Esophagus squamous epithelium (tissue), 5 donors: ENCODE measurements at places on chromosomes 1 and 21.

DNA sequence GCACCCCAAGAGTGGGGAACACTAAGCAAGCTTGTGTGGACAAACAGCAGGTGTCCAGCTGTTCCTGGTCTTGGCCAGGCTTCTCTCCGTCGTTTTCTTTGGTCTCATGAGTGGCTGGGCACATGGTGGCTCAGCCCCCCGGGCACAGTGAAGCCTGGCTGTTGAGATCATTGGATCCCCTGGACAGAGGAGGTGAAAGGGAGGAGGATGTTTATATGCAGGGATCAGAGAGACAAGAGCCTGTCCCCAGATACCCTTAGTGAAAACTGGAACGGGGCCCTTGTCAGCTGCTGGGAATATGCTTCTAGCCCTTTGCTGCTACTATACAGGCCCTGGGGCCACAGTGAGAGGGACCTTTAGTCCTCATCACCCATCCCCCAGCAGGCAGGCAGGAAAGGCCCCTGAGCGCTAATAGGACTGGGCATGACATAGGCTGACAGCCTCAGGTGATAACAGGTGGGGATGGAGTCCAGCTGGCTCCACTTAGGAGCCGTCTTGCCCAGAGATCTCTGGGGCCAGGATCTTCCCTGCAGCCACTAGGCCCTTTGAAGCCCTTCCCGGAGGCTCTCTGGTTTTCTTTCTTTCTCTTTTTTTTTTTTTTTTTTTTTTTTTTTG lies 16.4 kb downstream of the EPHA8 start:
- no peak for DNase-seq

DNA sequence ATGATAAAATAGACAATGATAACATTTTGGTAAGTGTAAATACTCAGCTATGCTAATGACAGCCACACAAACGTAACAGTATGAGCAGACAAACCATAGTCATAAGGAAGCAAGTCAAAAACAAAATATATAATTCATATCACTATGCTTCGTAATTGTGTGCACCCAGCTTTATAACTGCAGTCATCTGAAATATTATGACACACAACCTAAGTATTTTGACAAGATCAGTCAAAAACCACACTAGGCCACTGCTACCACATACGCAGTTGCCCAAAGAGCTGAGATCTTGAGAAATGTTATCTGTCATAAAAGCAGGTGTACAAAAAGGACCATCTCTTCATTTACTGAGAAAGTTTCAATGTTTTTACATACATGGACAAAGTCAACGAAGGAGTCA lies 26.0 kb downstream of the RNASEL start:
- no peak for DNase-seq

- DNase-seq, result no peak
Observed at GRCh38 chr1:17612831-17613230, 73.3 kb downstream of the ARHGEF10L start.

- DNase-seq, result no peak
Observed at GRCh38 chr21:21907271-21907670, 909.1 kb downstream of the NCAM2 start.

DNA sequence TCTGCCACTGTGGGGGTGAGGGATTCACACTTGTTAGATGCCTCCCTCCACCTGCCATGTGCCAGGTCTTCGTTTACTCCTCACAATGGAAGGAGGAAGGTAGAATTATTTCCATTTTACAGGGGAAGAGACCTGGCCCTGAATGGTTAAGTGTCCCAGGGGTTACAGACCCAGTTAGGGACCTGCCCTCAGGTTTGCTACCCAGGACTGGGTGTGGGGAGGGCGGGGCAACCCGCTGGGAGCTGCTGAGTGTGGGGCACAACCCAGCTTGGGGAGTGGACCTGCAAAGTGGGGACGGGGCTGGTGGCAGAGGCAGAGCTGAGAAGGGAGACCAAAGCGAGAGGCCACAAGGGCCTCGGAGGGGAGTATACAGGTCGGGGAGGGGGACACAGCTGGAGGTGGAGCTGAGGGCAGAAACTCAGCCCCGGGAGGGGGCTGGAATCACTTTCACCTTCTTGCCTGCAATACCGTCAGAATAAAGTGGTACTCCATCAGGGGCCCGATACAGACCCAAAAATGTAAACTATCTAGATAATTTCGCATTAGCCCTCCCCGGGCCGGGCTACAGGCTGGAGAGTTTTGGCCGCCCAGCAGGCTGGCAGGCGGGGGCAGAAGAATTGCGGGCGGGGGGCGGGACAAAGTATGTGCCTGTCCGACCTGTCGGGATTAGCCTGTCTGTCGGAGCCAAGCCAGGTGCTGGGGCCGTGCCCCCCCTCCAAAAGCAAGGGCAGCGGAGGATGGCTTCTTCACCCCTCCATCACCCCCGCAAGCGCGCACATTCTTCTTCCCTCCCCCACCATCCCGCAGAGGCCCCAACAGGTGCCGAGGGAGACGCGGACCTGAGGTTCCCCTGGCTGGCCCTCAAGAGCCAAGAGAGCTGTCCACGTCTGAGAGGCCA lies 1.4 kb downstream of the RSPO1 start:
- DNase-seq, result no peak

DNA sequence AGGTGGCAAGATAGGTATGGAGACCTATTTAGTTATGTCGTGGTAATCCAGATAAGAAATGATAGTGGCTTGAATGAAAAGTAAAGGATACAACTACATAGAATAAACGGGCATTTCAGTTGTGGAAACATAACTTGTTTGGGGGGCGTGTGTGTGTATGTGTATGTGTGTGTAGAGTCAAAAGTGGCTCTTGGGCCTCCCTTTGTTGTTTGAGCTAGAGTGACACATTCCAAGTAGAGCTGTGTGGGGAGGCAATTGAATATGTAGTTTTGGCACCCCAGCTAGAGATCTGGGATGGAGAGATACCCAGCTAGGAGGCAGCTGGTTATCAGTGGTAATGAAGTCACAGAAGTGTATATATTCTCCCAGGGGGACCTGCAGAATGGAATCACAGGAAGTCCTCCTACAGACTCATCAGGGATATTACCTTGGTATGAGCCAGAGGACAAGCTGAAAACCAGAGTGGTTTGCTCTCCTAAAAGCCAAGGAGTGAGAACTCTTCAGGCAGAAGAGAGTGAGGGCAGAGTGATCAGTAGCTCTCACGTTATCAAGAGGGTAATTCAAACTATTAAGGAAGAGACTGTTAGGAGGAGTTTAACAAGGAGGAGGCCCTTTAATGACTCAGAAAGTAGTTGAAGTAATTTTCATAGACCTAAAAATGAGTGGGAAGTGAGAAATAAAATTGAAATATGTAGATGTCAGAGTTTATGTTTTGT lies 5.1 kb downstream of the CR1L start:
- DNase-seq, result no peak

GRCh38 chr1:211336161-211336560 lies 9.5 kb downstream of the TRAF5 start:
- DNase-seq, result no peak

DNA sequence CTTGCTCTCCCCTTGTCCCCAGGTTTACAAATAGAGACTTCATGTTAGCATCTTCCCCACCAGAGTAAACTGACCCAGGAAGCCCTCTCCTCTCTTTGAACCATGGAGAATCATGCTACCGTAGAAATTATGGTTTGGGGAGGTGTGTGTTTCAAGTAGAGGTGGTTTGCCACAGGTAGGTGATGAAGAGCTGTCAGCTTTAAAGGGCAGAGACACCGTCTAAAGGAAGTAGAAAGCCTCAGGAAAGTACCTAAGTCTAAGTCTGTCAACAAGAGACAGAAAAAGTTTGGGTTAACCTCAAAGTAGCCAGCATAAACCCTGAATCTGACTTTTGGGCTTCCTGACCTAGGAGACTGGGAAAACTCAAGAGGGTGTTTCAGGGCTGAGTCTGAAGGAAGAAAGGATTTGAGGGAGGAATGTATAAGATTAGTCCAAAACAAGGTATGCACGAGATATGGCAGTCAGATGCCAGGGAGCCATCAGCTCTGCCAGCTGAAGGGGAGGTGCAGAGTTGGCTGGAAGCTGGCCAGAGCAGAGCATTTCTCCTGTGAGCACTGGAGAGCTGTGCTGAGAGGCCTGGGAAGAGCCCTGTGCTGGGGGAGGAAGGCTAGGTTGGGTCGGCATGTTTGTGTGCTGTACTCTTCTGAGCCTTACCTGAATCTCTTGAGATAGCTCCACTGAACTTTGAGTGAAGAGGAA lies 14.3 kb downstream of the ADAMTSL4 start:
- no peak for DNase-seq

GRCh38 chr1:96474985-96475743 lies 246.4 kb upstream of the PTBP2 start:
- no peak for DNase-seq

DNA sequence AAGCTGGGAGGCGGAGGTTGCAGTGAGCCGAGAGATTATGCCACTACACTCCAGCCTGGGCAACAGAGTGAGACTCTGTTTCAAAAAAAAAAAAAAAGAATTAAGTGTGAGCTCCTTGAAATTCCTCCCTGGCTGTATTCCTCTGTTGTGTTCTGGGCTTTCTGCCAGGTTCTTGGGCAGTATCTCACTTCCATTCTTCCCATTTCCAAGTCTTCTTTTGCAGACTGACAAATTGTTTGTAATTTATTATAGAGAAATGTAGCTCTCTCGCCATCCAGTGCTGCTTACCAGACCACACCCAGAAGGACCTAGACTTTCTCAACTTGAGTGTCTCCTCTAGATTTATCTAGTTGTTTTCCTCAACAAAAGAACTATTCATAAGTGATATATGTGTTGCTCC lies 105.0 kb upstream of the ADGRL2 start:
- no peak for DNase-seq

DNA sequence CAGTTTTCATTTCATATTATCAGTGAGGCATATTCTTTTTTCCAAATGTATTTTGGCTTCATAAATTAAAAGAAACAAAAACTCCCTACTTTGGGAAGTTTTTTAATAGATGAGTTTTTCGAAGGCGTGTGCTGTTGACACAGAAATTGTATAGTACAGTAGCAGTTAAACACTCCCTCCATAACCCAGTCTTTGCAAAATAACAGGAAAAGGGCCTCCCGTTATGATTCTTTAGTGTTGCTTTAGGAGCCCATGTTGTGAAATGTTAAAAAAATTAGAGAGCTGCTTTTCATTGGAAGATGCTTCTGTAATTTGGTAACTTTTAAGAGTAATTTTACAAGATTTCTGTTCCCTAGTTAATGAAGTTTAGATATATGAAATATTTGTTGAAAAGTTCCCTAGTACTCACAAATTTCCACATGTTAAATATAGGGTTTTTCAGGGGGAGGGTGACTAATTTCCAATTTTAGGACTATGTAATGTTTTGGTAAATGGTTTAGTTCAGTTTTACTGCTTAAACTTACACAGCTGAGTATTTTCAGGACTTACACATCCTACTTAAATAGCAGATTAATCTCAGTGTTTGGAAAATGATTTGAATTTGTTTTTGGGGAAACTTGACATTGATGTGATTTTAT lies 2.0 kb downstream of the CAMSAP2 start:
- DNase-seq, result no peak

DNA sequence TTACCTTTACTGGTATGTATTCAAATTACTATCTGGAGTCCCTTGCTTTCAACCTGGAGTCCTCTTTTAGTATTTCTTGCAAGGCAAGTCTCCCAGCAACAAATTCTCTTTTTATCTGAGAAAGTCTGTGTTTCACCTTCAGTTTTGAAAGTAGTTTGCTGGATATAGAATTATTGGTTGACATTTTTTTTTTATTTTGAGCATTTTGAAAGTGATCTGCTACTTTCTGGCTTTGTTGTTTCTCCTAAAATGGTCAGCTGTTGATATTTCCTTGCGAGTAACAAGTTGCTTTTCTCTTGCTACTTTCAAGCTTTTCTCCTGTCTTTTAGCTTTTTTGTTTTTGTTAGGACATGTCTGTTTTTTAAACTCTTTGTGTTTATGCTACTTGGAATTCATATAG lies 126.1 kb downstream of the TRIM33 start:
- DNase-seq, result no peak

DNA sequence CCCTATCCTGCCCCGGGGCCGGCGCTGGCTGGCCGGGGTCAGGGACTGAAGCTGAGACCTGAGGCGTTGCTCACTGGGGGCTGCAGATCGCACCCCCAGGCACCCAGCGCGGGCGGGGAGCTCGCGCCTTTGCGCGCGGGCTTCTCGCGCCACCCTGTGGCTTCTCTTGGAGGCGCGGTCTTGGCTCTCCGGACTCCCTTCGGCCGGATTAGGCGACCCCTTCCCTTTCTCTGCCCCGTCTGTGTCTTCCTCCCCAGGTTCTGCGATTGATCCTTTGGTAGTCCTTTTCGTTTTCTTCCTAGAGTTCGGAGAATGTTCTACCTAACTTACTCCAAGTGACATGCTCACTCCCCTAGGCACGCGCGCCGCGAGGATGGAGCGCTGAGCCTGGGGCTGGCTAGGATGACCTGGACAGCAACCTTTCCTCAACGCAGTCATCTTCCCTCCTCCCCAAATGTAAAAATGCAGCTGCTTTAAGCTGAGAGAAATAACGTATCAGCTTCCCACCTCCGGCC lies 495 bp upstream of the NTRK1 start:
- DNase-seq, result no peak

GRCh38 chr21:42670884-42671283 lies 17.5 kb downstream of the PDE9A start:
- DNase-seq, result no peak

DNA sequence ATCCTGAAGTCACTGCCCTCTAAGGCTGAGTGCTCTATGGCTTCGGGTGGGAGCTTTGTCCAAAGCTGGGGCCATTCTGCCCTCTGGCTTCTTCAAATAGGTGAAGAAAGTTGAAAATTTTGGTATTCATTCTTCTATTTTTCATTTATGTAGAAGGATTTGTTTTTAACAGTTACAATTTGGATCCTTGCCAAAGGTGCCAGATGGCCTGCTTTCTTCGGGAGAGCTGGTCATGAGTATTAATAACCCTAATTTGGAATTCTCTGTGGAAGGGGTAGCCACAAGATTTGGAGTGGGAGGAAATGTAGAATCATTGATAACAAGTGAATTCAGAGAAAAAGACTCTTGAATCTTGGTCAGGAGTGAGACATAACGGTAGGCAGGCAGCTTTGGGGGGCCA lies 370.4 kb upstream of the ST6GALNAC5 start:
- no peak for DNase-seq

DNA sequence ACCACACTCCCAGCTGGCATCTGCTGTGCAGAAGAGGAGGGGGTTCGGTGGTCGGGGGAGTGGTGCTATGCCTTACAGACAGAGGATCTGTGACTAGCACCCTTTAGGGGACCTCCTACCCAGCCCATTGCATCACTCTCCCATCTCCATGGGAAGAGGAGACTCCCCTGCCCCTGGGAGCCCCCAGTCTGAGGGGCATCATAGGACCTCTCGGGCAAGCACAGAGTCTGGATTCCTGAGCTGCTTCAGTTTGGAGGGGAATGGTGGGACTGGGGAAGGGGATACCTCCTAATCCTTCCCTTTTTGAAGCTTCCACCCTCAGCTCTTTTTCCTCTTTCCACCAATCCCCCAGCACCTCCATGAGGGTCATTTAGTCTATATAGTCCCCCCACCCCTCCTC lies 1.4 kb downstream of the INSRR start:
- no peak for DNase-seq

DNA sequence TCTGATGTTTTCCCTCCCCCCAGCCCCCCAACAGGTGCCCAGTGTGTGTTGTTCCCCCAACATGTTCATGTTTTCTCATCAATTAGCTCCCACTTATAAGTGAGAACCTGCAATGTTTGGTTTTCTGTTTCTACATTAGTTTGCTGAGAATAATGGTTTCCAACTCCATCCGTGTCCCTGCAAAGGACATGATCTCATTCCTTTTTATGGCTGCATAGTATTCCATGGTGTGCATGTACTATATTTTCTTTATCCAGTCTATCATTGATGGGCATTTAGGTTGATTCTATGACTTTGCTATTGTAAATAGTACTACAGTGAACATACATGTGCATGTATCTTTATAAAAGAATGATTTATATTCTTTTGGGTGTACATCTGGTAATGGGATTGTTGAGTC lies 24.6 kb downstream of the ZNF678 start:
- DNase-seq, result no peak
